ENCODE measurements at places on chromosomes 2 and 18. TPM values are rescaled to one million over a fixed set of nuclear protein-coding genes. Genes with fewer than 3 reads are reported as not detected.

DNA sequence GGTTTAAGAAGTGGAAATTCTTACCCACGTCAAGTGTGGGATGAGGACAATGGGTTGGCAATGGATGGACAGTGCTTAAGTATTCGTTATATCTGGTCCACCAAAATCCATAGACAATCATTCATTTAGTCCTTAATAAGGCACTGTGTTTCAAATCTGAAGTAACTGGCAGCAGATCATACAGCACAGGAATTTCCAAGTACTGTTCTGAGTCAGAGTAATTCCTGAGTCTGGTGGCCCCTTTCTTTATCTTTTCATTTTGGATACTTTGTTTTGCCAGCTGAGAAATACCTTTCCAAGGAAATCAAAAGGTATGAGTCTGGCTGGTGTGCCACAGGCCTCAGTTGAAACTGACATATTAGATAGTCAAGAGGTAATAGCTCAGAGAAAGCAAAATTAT, 31.4 kb upstream of the CCDC102B start:
- no peak for DNase-seq

GRCh38 chr2:127155028-127155581, 48.2 kb upstream of the BIN1 start:
- DNase-seq = no peak

- no peak for DNase-seq
Observed at GRCh38 chr18:53025247-53025646, 685.2 kb downstream of the DCC start.

DNA sequence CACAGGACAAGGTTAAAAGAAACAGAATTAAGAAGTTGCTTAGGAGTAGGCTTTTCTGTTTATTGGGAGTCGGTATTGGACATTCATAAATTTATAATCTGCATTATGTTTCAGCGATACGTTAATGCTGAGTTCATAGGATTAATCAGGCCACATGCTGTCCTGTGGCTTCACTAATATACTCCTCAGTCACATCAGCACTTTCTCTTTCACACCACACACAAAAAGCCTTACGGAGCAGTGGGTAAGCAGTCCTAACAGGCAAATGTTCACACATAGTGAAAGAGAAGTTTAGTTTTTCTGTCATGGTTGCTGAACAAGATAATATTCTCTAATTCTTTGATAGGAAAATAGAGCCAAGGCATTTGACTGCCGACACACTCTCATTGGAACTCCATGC, 411.7 kb upstream of the RAB12 start:
- DNase-seq = no peak

GRCh38 chr18:42773870-42774269, 341.6 kb downstream of the RIT2 start:
- no peak for DNase-seq

DNA sequence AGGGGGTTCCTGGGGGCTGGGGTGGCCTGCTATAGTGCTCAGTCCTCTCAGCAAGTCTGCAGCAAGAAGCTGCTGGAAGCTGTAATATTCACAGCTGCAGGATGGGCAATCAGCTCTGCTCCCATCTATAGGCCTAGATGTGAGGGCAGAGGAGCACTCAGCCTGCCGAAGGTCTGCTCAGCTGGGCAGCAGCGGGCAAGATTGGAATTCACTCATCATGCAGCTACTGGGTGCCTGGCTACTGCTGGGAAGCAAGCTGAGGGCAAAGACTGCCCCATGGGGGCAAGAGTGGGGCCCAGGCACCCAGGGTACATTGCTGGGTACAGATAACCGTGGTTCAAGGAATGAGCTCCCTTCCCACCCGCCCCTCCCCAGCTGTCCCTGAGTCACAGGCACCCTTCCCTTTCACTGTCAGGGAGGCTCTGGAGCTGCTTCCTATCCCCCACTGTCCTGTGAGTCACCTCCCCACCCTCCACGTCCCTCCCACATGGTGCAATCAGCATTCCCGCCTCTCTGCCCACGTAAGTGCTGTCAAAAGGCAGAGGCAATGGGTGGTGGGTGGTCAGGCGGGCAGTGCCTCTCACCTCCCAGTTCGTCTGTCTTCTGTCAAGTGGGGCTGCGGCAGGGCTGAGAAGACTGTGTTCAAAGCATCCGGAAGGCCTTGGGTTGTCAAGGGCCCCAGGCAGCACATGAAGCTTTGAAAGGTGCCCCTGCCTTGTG, 169.2 kb downstream of the TRIM43 start:
- no peak for DNase-seq

- no peak for DNase-seq
Observed at GRCh38 chr2:137118140-137118539, 352.8 kb downstream of the THSD7B start.

DNA sequence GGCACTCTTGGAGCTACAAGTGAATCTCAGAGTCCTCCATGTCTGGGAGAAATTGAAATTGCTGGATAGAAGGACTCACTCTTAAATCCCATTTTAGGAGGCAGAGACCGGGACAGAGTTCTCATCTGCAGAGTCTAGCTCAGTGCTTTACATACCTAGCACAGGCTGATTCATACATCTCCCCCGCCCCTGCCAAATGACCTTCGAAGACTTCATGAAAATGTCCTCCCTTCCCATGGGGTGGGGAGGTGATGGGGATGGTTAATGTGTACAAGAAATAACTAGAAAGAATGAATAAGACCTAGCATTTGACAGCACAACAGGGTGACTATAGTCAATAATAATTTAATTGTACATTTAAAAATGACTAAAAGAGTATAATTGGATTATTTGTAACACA, 8.2 kb upstream of the SERPINB5 start:
- no peak for DNase-seq

GRCh38 chr2:177806025-177806424, 266.6 kb downstream of the PDE11A start:
- DNase-seq = no peak

GRCh38 chr2:232104076-232104646, 142.6 kb downstream of the DIS3L2 start:
- no peak for DNase-seq

DNA sequence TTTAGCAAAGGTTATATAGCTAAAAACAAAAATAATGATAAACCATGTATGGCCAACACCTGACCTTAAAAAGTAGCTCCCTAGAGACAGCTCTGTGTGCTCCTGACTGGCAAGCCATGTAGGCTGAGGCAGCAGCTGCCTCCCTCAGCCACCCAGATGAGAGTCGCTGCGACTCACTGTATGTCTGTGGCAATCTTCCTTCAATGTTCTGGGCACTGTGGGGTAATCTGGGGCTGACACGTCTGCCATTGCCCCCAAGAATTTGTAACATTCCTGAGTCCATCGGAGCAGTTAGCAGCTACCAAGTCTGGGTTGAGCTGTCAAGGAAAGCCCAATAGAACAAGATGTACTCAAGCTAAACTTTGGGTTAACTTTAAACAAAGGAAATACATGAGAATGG, 106.4 kb upstream of the DAPL1 start:
- no peak for DNase-seq

DNA sequence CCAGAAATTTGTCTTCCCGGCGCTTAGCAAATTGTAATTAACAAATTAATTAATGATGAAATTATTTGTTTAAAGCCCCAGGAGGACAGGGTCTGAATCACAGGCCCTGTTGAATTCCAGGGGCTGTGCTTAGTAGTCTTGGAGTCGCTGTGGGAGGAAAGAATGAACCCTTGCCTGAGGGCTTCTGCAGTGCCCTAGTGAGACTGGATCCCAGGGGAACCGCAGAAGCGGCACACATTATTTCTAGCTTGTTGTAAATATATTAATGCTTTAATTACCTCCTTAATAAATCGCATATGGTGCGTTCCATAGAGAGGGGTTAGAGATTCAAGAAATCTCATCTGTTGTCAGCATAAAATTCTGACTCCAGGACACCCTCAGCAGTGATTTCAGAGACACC, 235.4 kb downstream of the CELF4 start:
- no peak for DNase-seq

DNA sequence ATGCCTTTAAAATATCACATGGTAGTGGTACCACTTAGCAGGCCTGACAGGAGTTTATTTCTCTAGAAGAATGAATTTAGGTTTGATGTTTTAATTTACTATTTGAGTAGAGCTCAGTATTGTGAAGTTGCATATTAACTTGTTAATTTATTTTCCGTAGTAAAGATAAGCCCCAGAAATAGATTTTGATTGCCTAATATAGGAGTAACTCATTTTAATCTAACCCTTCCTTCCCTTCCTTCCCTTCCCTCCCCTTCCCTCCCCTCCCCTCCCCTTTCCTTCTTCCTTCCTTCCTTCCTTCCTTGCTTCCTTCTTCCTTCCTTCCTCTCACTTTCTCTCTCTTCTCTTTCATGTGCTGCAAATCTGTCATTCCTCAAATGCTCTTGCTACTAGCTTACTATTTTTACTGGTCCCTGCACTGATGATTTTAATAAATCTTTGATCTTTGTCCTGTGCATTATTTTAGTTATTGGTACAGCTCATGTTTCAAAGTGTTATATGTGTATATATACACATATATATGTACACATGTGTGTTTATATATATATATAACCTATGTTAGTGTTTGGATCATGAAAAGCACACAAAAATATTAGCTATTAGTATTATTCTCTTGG, 862.6 kb upstream of the CNTNAP5 start:
- no peak for DNase-seq

GRCh38 chr18:78140294-78140693, 839.3 kb upstream of the SALL3 start:
- DNase-seq = no peak

- no peak for DNase-seq
Observed at GRCh38 chr2:197249381-197250083, 61.0 kb downstream of the ANKRD44 start.

GRCh38 chr2:178718283-178718682, 88.9 kb downstream of the TTN start:
- DNase-seq = no peak

DNA sequence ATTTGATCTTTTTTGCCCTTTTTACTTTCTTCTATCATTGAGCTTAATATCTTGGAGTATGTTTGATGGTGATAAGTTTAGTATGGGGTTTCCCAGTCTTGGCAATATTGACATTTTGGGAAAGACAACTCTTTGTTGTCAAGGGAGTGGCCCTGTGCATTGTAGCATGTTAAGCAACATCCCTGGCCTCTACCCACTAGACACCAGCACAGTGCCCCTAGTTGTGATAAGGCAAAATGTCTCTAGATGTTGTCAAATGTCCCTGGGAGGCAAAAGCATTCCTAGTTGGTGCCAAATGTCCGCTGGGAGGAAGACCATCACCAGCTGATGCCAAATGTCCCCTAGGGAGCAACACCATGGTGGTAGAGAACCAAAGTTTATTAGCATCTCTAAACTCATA, 28.2 kb downstream of the GULP1 start:
- no peak for DNase-seq

DNA sequence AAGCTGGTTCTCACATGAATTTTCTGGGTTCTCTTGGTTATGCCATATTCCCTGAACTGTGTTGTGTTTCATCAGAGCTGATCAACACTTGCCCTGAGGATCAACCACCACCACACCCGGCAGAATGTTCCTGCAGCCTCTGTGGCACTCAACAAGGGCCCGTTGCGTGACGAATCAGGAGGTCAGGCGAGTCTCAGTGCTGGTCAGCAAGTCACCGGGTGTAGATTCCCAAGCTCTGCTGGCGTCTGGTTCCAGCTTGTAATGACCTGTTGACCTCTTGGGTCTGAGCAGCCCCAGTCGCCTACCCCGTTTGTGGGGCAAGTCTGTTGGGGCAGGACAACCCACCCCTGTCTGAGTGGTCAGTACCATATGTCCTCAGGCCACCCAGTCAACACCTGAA, 46.0 kb downstream of the ADCY3 start:
- no peak for DNase-seq

DNA sequence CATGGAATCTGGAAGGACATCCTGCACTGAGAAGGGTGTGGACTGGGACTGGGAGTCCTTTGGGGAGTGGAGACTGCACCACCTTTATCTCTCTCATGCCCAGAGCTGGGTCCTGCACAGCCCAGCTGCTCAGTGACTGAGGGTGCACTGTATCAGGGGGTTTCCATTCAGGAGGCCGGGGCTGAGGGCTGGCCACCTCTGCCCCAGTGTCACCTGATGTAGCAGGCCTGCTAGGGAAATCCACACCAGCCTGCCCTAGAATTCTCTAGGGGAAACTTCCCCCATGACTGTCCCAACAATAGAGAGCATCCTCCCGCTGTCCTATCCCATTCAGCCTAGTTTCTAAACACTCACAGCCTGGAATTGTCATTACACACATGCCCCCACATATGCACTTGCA, 116.7 kb downstream of the CTIF start:
- DNase-seq = no peak

- no peak for DNase-seq
Observed at GRCh38 chr2:77513191-77513590, 9.0 kb downstream of the LRRTM4 start.

DNA sequence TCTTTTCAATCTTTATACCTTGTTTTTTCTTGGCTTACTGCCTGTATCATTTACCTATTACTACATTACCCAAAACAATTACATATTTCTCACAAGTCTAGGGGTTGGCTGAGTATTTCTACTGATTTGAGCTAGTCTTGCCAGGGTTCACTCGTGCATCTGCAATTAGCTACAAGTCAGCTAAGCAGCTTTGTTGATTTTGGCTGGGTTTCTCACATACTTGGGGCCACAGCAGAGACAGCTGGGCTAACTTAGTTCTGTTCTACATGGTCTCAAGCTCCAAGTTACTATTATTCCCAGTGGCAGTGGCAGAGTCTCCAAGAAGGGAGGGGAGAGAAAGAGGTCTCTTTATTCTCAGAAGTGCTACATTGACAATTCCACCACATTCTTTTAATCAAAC, 54.7 kb upstream of the SP5 start:
- DNase-seq = no peak

GRCh38 chr2:218397463-218397819, 2.2 kb upstream of the CTDSP1 start:
- DNase-seq = no peak

DNA sequence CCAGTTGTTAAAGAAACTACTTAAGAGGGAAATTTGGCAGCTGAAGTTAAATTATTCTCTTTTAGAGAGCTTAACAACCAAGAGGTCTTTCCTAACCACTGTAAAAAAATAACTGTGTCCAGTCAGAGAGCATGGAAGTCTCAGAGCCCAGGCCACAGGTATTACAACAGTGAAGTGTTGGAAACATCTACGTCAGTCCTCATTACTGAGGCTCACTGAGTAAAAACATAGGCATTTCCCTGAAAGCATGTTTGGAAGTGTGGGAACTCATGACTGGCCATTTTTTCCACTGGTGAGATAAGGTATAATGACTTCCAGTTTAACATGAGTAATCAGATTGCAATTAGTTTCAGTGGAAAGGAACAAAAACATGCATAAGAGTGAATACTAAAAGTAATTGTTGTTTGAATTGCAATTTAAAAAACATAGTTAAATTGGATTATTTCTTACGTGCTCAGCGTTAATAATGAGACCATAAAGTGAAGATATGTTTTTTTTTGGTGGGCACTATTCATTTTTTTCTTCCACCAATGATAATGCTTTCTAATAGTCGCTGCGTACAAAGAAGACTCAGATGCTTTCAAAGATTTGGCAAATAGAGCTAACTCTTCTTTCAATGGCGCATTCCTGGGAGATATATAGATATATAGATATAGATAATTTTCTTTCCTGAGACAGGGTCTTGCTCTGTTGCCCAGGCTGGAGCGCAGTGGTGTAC, 60.8 kb downstream of the EFEMP1 start:
- DNase-seq = no peak

GRCh38 chr2:8478471-8478793, 203.4 kb upstream of the ID2 start:
- no peak for DNase-seq

The RNF152 gene
- 23.1 TPM for total RNA-seq

The PSD4 gene
- total RNA-seq = 25.1 TPM

The WDR7 gene
- 9.4 TPM for total RNA-seq

The RGPD3 gene
- 0.18 TPM for total RNA-seq

The GNAL gene
- total RNA-seq = 2.6 TPM

The IL18R1 gene
- 0.45 TPM for total RNA-seq

The C2orf72 gene
- 1.1 TPM for total RNA-seq

The MAP2 gene
- total RNA-seq = 8.5 TPM

The RAB31 gene
- total RNA-seq = 52.8 TPM

Measured in esophagus squamous epithelium (tissue), 5 donors.